ENCODE measurements at places on chromosomes 12 and 14. TPM values are rescaled to one million over a fixed set of nuclear protein-coding genes. Genes with fewer than 3 reads are reported as not detected.

Gene GPR65
- 0.94 TPM for total RNA-seq

Gene KRT2
- 0.30 TPM for total RNA-seq

Gene WASHC3
- total RNA-seq, result 57.7 TPM

Gene CACNA2D4
- total RNA-seq, result 1.8 TPM

Gene LHX5
- total RNA-seq, result 1.6 TPM

Gene RTL1
- total RNA-seq, result 0.99 TPM

Gene SERPINA1
- 5.9 TPM for total RNA-seq

Gene LRCOL1
- total RNA-seq, result not detected

Gene PACS2
- 98.5 TPM for total RNA-seq

Gene CD9
- total RNA-seq, result 275 TPM

Gene FOXN4
- total RNA-seq, result 0.33 TPM

Gene CMTM5
- total RNA-seq, result 33.9 TPM

Measured in spinal cord (tissue), 10 donors.